ENCODE measurements at places on chromosomes 5 and 9. TPM values are rescaled to one million over a fixed set of nuclear protein-coding genes. Genes with fewer than 3 reads are reported as not detected.

- no peaks in the 10 kb centered on the region for H3K27me3 ChIP-seq
- no peaks in the 10 kb centered on the region for H3K36me3 ChIP-seq
- no peak overlapping the region for H3K4me3 ChIP-seq
Measured at GRCh38 chr5:111478266-111478665, 34.1 kb downstream of the STARD4 start.

- DNase-seq: no peak
- no peaks in the 10 kb centered on the region for H3K27me3 ChIP-seq
- no peaks in the 10 kb centered on the region for H3K4me1 ChIP-seq
- no peak overlapping the region for H3K4me3 ChIP-seq
- H3K27ac ChIP-seq: no peak overlapping the region
Measured at GRCh38 chr9:117092582-117092981, 322.3 kb downstream of the ASTN2 start.

Gene CA9
- not detected for total RNA-seq

Gene AK8
- total RNA-seq: not detected

Data from heart right ventricle (tissue), 16 donors.